ENCODE measurements at places on chromosomes 6 and 20.

DNA sequence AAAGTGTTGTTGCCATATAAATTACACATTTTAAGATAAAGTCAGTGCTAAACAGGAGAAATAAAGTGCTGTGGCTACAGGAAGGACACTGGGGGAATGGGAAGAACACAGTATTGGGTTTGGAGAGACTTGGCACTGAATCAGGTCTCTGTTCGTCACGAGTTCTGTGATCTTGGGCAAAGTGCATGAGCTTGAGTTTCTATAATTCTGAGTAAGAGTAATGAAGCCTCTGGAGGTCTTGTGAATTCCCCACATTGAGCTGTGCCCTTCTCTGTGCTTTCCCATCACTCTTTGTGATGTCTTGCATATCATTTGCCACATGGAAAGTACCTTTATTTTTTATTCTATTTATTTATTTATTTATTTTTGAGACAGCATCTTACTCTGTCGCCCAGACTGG is 16.8 kb upstream of the EEF1A1 start:
- no peak for DNase-seq

DNA sequence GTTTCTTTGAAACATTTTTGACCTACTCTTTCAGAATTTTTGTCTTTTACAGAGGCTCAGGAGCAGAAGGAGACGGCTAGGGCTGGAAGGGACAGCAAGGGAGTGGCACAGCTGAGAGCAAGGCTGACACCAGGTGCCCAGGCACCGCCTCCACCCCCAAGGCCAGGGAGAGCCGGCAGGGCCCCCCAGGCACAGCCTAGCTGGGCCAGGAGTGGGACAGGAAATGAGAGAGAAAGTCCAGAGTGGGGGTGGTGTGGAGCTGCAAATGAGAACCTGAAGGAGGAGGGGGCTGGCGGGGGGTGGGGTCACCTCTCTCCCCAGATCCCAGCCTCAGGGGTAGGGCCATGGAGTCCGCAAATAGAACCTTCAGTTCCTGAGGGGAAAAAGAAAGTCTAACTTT is 236.7 kb downstream of the CDC5L start:
- no peak for DNase-seq

DNA sequence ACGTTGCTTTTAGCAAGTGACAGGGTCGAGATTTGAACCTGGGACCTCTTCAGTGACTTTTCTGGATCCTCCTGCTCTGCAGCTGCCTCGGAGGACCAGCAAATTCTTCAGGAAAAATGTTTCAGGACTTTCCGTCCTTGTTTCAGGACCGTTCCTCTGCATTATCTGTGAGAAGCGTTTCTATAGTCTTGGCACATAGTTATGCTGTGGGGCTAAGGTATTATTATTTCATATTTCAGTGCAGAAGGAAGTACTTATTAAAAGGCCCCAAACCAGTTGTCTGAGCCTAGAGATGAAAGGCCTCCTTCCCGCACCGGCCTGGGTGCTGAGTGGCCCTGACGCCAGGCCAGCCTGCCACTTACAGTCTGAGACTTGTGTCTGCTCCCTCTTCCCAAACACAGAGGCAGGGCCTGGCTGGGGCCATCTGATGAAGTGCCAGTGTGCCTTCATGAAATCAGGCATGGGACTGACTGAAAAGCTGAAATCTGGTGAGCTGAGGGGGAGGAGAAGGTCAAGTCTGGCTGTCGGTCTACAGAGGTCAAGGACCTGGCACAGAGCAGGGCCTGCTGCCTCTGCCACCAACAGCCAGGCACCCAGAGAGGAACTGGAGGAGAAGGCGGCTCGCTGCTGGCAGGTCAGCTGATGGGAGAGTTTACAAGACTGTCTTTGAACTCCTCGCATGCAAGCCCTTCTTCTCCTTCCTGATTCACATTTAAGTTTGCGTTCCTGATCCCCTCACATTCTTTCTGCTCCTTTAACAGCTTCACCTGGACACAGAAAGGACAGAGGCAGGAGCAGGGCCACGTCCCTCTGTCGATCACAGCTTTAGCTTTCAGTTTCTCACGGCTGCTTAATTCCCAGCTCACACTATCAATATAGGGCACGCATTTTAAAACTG is 8.9 kb upstream of the QKI start:
- no peak for DNase-seq

- DNase-seq: no peak
These were observed 79.4 kb downstream of the THEMIS start for GRCh38 chr6:127821431-127821830.

- DNase-seq: no peak
These were observed 29.5 kb upstream of the LRRC1 start for GRCh38 chr6:53765270-53765669.

GRCh38 chr20:46342451-46343347 is 34.4 kb upstream of the CDH22 start:
- no peak for DNase-seq

DNA sequence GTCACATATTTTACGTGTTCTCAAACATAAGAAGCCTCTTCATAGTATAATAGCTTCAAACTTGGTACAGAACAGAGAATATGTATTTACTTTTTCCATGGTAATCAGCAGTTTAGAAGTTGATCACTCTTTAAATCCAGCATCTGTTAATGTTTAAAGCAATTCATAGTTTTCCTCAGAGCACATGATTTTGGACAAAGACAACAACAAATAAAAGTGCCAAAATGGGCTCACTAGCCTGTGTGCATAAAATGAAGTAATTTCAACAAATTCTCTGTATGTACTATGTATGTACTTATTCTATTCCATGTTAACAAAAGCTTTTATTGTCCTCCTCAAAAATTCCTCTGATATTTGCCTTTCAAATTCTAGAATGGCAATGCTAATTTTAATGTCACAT is 38.1 kb upstream of the UST start:
- DNase-seq: no peak

GRCh38 chr6:37904590-37904989 is 85.1 kb downstream of the ZFAND3 start:
- DNase-seq: no peak

DNA sequence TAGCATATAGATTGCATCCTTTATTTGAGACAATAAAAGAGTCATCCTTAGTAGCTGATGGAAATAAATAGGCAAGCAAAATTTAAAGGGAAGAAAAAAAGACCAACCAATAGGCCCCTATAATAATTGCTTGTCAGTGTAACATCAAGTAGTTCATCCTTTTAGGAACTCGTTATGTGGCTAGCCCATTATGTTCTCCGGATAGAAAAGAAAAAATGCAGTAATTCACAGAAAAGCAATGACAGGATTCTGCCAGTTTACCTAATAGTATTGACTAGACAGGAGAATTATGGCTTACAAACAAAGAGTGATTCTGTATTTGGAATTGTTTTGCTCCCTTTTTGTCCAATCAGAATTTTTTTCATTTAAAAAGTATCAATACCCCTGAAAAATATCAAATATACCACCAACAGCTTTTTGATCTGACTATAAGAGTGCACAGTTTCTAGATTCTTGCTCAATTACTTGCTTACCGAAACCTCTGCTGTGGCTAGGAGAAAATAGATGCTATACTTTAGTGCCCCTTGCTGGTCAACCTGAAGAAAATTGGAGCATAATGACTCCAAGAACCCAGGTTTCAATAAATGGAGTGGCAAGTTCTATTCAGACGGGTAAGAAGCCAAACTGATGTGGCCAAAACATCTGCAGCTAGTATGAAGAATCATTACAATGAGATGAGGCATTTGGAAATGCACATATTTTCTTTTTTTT is 91.5 kb upstream of the SASH1 start:
- DNase-seq: peak; percentile 62

GRCh38 chr6:95690328-95690727 is 113.0 kb downstream of the MANEA start:
- DNase-seq: no peak

GRCh38 chr6:73011945-73012344 is 213.4 kb downstream of the KHDC1L start:
- DNase-seq: peak; percentile 23

GRCh38 chr20:36408219-36408618 is 102.1 kb downstream of the DLGAP4 start:
- peak; percentile 87 for DNase-seq

DNA sequence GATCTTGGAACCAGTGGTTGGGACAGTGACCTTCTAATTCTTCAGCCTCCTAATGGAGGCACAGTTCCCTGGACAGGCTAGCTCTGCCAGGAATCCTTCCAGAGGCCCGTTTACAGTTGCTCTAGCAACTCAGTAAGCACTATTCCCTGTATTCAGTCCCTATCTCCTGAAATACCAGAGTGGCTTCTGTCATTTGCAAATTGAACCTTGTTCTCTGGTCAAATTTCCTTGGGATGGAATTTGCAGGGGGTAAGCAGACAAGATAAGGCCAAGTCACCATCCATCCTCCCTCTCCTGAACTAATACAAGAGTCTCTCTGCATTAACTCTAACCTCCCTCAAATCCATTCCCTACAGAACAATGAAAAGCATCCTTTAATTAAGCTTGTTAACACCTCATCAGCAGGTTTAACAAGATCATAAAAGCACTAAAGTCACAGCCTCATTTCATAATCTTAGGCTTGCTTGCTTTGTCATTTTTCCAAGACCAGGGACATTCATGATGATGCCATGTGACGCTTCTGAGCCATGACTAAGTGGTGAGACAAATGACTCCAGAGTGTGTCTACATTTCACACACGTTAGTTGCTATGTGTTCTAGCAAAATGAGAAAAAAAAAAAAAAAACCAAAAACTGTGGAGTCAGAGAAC is 37.1 kb downstream of the SLC22A23 start:
- peak; percentile 26 for DNase-seq

- DNase-seq: no peak
These were observed 677.5 kb downstream of the HDGFL1 start for GRCh38 chr6:23246896-23247295.

GRCh38 chr6:106180208-106180607 is 94.1 kb downstream of the PRDM1 start:
- DNase-seq: no peak

DNA sequence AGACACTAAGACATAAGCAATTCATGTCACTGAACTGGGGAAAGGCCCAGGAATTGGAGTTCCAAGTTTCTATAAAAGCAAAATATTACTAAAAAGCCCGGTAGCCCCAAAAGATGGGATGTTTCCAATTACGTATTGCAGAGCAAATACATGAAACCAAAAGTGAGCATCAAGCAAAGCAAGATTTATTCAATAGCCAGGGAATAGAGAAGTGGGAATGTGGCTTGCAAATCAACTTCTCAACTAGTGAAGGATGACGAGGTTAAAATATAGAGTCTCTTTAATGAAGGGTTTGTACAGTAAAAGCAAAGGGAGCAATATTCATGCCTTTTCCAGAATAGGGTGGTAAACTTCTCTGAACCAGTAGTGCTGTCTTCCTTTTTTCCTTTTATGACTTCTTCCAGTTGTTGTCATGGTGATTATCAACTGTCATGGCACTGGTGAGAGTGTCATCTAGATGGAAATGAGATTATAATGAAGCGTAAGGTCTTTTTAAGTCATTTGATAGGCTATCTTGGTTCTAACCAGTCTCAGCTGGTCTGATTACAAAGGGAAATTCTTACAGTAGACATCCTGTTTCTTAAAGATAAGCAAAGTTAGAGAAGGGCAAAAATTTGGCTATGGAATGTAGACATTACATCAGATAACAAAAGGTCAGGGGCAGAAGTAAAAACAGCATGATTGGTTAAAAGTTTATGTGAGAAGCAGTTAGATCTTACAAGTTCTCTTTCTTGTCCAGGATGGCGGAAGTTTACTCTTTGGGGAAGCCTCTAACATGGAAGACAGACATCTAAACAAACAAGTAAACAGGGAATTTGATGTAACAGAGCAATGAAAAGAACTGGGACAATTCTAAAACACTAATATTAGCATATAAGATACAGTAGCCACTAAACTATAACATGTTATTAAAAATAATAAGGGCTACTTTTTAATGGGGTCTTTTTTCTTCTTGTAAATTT is 96.9 kb downstream of the TBX18 start:
- DNase-seq: no peak

- no peak for DNase-seq
These were observed 52.9 kb upstream of the GPR31 start for GRCh38 chr6:167210375-167211294.

DNA sequence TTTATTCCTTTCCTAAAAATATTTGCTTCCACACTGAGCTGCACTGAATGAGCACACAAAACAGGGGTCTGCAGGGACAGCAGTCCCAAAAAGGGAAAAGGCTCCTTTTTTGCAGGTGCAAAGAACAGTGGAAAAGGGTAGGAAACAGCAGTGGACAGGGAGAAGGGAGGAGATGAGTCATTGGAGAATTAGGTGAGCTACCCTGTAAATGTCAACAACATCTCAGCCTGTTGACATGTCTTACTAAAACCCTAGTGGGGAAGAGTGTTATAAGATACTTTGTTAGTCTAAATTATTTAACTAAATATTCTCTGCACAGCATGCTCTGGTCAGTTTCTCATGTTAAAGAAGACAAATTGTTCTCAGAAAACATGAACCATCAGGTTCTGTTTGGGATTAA is 151.5 kb upstream of the FBXL4 start:
- no peak for DNase-seq

DNA sequence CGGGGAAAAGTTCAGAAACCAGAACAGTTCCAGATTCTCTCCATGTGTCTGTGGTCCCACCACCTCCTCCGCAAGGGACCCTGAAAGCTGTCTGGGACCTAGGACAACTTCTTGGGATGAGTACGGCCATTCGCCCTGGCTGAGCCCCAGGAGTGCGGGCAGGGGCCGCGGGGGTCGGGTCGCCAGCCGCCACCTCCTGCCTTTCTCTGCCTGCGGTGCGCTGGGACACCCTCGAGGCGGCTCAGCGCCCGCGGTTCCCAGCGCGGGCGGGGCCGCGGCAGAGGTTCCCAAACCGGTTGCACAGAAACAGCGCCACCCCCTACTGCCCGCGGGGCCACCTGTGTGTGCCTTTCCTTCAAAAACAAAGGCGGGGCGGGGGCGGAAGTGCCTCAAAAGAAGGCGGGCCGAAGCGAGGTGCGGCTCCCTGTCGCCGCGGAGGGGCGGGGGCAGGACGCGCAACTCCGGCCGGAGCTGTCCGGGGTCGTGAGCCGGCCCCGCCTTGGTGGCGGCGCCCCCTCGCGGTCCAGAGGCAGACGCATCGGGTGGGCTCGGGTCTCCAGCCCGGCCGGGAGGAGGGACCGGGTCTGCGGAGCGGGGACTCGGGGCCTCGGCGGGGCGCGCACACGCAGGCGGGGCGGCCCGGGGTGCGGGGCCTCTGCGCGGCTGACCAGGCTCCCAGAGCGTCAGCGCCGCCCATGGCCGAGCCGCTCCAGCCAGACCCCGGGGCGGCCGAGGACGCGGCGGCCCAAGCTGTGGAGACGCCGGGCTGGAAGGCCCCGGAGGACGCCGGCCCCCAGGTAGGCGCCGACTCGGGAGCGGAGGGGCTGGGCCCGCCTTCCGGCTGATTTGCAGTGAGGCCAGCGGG is at the start of gene HEBP2:
Gene HEBP2 (plus strand): TSS at position 423 of the 865 bp plus-strand sequence. CDS start 273 bp downstream, at position 696.
- peak; percentile 99 for DNase-seq

- DNase-seq: no peak
These were observed 18.8 kb downstream of the PARD6B start for GRCh38 chr20:50750145-50750671.

Data from NCI-H69 (cell line).